ENCODE measurements at places on chromosomes 1 and 21. TPM values are rescaled to one million over a fixed set of nuclear protein-coding genes. Genes with fewer than 3 reads are reported as not detected.

DNA sequence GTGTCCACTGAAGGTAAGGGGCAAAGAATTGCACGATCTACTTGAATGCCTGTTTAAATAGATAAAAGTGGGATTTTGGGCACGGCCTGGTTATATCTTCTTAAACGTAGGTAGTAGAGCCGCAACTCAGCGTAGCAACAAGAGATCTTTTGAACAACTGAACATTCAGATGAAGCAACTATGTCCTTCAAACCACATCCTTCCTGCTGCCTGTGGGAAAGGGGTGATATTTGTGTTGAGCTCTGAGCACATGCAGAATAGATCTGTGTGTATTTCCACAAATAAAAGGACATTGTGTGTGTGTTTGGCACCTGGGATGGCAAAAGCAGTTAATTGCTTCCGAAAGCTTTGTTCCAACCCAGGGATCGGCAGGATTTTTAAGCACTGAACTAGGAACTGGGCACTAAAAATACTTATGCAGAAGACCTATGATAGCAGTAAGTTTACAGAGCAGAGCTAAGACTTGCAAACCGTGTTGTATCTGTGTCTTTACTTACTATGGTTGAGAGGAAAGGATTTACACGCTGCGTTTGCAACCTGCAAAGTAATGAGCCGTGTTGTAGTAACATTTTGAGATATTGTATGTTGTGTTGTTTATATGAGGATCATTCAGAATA is 333.4 kb downstream of the CHRM3 start:
- peak overlapping the region; percentile 2 for H3K27ac ChIP-seq
- no peaks in the 10 kb centered on the region for H3K27me3 ChIP-seq

- peak overlapping the region; percentile 33 for H3K4me3 ChIP-seq
- peak overlapping the region; percentile 91 for H3K27ac ChIP-seq
- H3K27me3 ChIP-seq: no peaks in the 10 kb centered on the region
- DNase-seq: no peak
Measured at GRCh38 chr21:37257967-37258877, 8.9 kb downstream of the VPS26C start.

RCSD1 gene
- 17.7 TPM for total RNA-seq

DNA sequence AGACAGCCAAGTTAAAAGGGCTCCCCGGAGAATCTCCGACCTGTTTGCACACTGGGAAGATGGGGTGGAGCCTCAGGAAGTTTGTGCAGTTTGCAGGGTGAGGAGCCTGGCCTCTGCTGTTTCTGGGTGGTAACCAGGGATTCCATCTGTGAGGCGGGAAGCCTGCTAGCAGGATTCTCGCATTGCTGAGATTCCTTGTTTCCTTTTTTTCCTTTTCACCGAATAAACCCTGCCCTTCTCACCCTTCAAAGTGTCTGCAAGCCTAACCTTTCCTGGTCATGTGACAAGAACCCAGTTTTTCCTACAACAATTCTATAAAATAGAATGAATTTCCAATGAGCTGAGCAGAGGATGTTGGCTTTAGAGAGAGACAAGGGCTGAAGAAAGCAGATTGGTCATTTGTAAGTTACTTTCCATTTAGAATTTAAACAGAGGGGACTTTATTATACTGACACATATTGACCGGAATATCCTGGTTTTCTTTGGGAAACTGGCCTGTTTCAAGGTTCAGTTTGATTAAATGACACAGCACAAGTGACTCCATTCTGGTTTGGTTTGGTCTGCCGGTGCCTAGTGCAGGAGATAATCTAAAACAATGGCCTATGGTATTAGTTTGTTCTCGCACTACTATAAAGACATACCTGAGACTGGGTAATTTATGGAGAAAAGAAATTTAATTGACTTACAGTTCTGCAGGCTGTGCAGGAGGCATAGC is 48.7 kb upstream of the DNAH14 start:
- no peaks in the 10 kb centered on the region for H3K36me3 ChIP-seq
- no peaks in the 10 kb centered on the region for H3K4me1 ChIP-seq
- no peak overlapping the region for H3K4me3 ChIP-seq
- H3K27ac ChIP-seq: no peak overlapping the region

GRCh38 chr1:222040121-222040805 is 298.4 kb upstream of the DUSP10 start:
- H3K27ac ChIP-seq: no peak overlapping the region
- DNase-seq: no peak
- H3K4me3 ChIP-seq: no peak overlapping the region
- no peaks in the 10 kb centered on the region for H3K36me3 ChIP-seq
- no peaks in the 10 kb centered on the region for H3K4me1 ChIP-seq

DNA sequence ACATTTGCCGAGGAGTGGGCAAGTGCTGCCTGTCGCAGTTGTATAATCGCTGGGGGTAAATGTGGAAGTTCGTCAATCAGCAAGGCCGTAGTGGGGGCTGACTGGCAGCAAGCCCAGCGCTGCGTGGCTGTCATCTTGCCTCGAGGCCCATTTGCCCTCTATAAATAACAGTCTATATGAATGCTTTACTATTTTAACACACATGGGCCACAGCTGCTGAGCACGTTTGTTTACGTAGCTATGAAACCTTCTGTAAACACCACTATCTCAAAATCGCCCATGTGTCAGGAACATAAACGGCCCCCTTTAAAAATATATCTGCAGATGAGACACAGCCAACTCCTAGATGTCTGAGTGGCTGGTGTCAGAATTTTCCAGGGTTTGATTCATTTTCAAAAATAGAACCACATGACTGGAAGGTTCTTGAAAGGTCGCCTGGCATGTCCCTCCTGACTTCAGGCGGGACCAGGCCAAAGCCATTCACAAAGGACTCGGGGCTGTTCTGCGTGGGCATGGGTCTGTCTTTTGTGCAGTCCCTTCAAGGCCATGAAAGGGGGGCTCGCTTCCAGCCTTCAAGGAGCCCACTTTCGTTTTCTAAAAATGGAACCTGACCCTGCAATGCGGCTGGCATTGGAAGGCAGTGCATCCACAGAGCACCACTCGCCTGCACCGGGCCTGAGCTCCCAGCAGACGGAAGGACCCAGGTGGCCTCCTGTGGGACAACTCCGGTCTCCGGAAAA is 205.5 kb downstream of the KCNJ6 start:
- H3K27me3 ChIP-seq: peaks cover 9% of the 10 kb centered on the region
- H3K4me3 ChIP-seq: no peak overlapping the region

GRCh38 chr1:41535716-41536115 is 51.2 kb upstream of the EDN2 start:
- no peak overlapping the region for H3K27ac ChIP-seq
- no peak for DNase-seq
- no peak overlapping the region for H3K4me3 ChIP-seq
- H3K27me3 ChIP-seq: no peaks in the 10 kb centered on the region

- peaks cover 5% of the 10 kb centered on the region for H3K4me1 ChIP-seq
- no peaks in the 10 kb centered on the region for H3K27me3 ChIP-seq
- H3K4me3 ChIP-seq: no peak overlapping the region
Measured at GRCh38 chr21:33208534-33208933, 21.2 kb upstream of the IFNAR2 start.

GRCh38 chr1:152505083-152505482 is 5.5 kb upstream of the LCE5A start:
- no peak for DNase-seq
- H3K27me3 ChIP-seq: peaks cover 8% of the 10 kb centered on the region
- peaks cover 8% of the 10 kb centered on the region for H3K4me1 ChIP-seq
- H3K36me3 ChIP-seq: no peaks in the 10 kb centered on the region
- H3K27ac ChIP-seq: no peak overlapping the region

- no peak overlapping the region for H3K27ac ChIP-seq
- DNase-seq: no peak
- no peaks in the 10 kb centered on the region for H3K36me3 ChIP-seq
- H3K27me3 ChIP-seq: peaks cover 20% of the 10 kb centered on the region
Measured at GRCh38 chr1:33823830-33824229, 40.0 kb upstream of the HMGB4 start.

SGIP1 gene
- total RNA-seq: 2.3 TPM
